NB4 (cell line): ENCODE measurements at places on chromosomes 13 and 19.
A peak's percentile ranks its signal among the peaks of the same experiment; 100 is the strongest.

DNA sequence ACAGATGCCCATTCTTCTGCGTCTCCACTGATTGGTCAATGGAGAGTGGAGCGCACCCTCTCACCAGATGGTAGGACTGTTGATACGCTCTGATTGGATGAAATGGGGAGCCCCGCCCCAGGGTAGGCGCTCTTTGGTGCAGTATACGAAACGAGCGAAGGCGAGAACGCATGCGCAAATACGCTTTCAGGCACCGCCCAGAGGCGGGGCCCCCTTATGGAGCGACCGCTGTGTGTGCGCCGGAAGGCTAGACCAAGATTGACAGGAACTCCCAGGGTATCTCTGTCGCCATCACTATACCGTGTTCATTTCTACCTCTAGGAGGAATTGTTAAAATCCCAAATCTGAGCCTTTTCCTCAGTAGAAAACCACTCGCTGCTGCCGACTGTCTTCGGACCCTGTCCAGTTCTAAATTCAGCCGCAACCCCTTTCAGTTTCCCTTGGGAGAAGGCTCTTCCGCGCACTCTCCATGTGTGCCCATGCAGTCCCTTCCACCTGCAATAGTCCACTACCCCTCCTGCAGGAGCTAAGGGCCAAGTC is 720 bp upstream of the HNRNPL start:
- peak; percentile 99 for DNase-seq

GRCh38 chr19:48918801-48919247 is 14.7 kb upstream of the DHDH start:
- DNase-seq, result peak; percentile 43

- no peak for DNase-seq
Measured at GRCh38 chr13:20609145-20609544, 42.2 kb downstream of the IFT88 start.

GRCh38 chr13:109735436-109735966 is 50.9 kb downstream of the IRS2 start:
- no peak for DNase-seq

GRCh38 chr13:81779876-81780275 is 1439.0 kb upstream of the SPRY2 start:
- no peak for DNase-seq

DNA sequence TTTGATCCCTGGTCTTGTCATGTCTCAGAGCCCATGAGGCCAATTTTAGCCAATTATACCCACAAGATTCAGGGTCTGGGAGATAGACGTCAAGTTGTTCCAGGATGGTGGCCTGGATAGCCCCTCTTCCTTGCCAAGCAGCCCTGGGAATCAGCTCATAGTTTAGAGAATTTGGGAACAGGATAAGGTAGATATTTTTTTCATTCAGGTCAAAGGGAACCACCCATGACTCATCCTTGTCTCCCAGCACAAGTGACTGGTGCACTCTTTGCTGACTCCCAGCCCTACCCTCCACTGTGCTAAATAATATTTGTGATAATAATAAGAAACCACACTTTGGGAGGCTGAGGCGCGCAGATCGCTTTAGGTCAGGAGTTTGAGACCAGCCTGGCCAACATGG is 17.1 kb upstream of the S1PR4 start:
- DNase-seq, result no peak

- DNase-seq, result no peak
Measured at GRCh38 chr19:13781547-13781946, 7.3 kb downstream of the C19orf53 start.

DNA sequence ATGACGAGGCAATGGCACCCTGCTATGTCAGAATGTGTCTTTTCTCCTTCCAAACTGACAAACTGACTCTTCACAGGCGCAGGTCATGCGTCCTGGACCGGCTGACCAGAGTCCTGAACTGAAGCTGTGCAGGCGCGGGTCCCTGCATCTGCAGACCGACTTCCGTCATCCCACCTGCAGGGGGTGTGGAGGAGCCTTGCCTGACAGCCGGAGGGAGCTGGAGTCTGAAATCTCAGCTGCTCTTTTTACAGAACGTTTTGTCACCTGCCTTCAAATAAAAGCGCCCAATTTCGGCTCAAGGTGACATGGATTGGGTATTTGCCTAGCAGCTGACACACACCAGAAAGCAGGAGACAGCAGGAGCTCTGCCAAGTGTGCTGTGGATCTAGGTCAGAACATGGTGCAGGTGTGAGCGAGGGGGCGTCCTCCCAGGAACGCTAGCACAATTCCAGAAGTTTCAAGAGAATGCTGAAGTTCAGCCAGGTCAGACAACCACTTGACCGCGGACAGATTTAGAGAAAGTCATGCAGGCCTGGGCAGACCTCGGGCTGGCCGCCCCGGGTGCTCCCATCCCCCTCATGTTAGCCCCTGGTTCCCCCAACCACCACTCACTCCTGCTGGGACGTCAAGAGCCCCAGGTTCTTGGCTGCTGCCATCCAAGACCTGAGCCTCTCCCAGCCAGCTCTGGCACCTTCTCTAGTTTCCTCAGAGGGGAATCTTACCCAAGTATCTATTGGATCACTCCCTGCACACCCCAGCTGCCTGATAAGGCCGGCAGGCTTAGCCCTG is 32.8 kb downstream of the ELL start:
- DNase-seq, result no peak

- DNase-seq, result peak; percentile 89
Measured at GRCh38 chr19:8610041-8610935, at the start of gene ADAMTS10. Gene ADAMTS10, minus strand, starts transcription at chr19:8610715. Its CDS starts 5,005 bp downstream, at chr19:8605710.

DNA sequence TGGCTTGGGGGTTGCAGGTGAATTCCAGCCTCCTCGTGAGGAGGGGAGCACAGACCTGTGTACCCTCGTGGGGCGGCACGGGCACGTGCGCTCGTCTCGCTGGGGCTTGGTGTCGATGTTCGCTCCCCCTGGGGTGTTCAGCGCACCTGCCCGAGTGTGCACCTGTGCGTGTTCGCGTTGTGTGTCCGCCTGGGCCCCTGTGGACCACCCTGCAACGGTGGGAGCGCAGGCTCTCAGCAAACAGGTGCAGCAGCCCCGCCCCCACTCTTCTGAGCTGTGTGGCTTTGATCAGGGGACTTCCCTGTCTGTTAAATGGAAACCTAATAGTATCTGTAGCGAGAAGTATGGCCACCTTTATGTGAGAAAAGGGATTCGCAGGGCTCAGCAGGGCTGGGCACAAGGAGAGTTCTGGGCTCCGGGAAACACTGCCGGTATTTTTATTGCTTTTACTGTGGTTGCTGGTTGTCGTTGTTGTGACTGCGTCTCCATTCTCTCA is 549 bp downstream of the SMIM17 start:
- no peak for DNase-seq
